Stimulated activated CD4-positive, alpha-beta T cell treated with anti-CD3 and anti-CD28 coated beads, Interleukin-12 subunit alpha, Interleukin-12 subunit beta, amount 100 ng/mL, for 48 hours (primary cell): ENCODE measurements at places on chromosomes 4 and X.

DNA sequence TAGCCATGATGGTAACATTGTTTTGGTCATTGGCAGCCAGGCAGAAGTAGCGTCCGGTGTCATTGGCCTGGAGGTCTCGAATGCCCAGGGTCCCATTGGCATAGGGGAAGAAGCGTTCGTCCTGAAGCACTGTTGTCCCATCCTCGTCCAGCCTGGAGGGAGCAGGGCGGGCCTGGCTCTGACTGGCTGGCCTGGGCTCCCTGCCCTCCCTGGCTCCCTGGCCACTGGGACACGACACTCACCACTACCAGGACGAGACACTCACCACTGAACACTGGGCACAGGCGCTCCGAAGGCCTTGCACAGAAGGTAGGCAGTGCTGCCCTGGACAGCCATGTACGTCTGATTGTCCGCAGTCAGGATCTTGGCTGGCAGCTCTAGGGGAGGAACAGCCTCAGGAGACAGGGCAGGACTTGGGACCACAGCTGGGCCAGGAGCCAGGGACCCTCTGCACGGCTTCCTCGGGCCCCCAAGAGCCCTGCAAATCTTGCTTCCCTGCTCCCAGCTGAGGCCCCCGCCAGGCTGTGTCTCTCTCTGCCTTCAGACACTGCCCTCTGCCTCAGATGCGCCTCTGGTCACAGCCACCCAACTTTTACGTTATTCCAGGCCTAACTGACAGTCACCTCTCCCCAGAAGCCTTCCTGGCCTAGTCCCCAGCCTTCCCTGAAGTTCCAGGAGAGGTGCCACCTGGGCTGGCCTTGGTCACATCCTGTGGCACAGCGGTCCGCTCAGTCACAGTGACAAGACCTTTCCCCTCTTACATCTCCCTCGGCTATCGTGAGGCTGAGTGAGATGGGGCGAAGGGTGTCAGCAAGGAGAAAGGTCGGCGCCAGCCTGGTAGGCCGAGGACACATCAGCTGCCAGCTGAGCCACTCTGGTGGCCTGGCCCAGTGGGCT lies 17.1 kb downstream of the L1CAM start:
- no peak for DNase-seq

GRCh38 chr4:116878280-116878679 lies 207.1 kb downstream of the TRAM1L1 start:
- no peak for DNase-seq

GRCh38 chr4:146146918-146147317 lies 28.6 kb upstream of the LSM6 start:
- DNase-seq, result no peak

GRCh38 chr4:45100956-45101818 lies 374.8 kb upstream of the GNPDA2 start:
- DNase-seq, result no peak

GRCh38 chrX:21493226-21493830 lies 119.1 kb downstream of the CNKSR2 start:
- DNase-seq, result no peak

DNA sequence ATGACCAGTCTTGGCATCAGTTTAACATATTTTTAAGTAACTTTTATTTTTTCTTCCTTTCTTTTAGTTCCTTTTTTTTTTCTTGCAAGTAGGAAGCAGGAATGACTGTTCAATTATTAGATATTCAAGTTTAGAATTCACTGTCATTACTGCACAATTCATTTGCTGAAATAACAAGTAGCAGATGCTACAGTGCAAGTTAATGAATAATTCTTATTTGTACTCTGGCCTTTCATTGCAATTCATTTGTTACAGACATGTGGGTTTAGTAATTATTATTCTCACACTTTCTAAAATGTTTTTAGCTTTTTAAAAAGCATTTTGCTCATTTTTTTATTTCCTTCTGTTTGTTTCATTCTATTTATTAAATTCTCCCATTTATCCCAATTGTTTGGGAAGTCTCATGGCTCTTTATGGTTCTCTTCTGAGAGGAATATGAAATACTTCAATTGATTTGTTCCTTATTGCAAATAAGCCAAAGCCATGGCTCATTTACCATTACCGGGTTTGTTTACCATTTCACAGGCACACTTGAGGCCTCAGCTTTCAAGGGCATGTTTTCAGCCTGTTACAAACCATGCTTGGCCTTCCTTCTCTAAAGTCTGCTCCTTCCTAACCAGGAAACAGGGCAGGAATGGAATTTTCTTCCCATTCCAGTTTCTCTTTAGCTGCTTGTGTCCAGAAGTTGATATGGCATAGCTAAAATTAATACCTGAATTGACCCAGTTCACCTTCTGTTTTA lies 4.6 kb upstream of the DCAF4L1 start:
- no peak for DNase-seq

DNA sequence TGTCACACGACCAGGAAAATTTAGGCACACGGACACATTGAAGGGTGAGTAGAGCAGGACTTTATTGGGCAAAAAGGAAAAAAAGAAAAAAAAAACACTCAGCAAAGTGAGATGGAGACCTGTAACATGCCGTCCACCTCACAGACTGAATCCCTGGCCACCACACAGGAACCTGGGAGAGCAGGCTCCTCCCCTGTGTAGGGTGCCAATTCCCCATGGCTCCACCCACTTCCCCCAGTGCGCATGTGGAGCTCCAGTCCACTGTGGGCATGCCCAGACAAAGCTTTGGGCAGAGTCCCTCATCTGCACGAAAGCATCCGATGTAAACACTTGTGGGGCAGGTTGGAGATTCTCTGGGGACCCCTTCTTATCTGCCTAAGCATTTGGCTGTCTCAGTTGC lies 23.6 kb upstream of the CBR4 start:
- no peak for DNase-seq

- no peak for DNase-seq
Observed at GRCh38 chrX:18173494-18174180, 47.0 kb downstream of the BEND2 start.

DNA sequence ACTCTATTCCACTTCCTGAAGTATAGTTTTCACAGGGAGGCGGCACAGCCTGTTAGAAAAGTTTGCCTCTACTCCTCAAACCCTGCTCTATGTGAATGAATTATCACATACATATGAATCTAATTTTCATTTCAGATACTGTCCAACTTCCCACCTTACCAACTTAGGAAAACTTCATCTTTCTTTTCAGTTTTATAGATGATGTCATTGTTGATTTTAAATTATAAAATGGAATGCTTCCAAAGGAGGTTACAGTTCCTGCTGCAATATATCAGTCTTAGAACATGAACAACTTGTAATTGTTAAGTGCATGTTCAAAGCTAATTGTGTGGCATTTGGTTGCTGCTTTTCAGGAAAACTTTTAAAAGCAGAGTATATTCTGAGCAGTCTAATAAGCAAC lies 92.4 kb downstream of the NEUROG2 start:
- no peak for DNase-seq

GRCh38 chrX:130075777-130076176 lies 34.5 kb downstream of the ELF4 start:
- no peak for DNase-seq

DNA sequence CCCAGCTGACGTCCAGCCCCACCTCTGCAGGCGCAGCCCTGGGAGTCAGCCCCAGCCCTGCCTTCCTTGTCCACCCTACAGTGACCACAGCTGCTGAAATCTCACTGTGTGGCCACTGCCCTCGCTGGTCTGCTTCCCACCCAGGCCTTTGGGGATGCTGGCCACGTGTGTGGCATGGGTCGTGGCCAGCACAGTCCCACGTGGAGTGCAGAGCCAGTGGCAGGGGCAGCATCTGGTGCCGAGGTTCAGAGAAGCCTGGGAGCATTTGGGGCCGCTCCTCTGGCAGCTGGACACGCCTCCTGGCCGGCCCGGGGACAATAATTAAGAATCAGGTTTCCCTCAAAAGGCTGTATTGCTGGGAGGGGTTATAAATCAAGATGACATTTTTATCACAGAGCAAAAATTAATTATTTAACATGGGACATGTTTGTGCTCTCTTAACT lies 92.1 kb downstream of the HMX1 start:
- no peak for DNase-seq

GRCh38 chr4:13992975-13993520 lies 365.5 kb upstream of the BOD1L1 start:
- no peak for DNase-seq

DNA sequence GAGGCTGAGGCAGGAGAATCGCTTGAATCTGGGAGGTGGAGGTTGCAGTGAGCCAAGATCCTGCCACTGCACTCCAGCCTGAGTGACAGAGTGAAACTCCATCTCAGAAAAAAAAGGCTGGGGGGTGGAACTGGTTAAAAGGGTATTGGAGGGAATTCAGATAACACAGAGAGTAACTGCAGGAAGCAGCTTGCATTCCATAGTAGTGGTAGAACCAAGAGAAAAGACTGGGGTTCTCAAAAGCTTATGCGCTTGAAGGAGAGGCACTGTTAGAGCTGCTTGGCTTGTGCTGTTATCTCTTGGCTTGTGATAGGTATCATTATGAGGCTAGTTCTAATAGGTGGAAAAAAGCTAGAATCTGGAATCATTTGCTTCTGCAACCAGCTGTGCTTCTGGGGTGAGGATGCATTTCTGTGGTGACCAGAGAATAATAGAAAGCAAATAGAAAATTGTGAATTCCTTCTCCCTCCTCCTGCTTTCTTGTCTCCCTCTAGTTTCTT lies 91.2 kb upstream of the ELOVL6 start:
- no peak for DNase-seq

GRCh38 chr4:79497001-79497400 lies 89.0 kb upstream of the GK2 start:
- no peak for DNase-seq

- no peak for DNase-seq
Observed at GRCh38 chrX:16060252-16060651, 63.1 kb upstream of the GRPR start.

- DNase-seq, result no peak
Observed at GRCh38 chr4:182142176-182143085, 100.8 kb upstream of the TENM3 start.

DNA sequence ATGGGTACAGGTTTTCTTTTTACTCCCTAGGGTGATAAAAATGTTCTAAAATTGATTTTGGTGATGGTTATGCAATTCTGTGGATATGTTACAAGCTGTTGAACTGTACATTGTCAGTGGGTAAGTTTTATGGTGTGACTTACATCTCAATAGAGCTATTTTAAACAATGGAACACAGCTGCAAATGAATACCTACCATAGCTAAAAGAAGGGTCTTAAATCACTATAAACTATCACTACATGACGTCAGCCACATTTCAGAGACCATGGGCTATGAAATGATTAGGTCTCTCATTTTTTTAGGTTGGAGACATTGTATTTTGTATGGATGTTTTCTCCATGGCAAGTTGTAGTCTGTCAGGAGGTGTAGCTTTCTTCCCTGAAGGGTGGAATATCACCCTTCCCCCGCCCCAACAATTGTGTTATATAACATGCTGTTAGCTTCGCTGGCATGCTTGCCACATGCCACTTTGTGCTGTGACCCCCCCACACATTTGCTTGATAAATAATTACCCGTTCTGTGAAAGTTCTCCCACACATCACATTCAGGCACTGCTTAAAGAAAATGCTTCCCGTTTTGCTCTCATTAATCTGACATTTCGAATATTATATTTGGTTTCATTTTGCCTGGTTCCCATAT lies 159.7 kb downstream of the ARHGAP10 start:
- DNase-seq, result no peak
